ENCODE measurements at places on chromosomes 3 and 15.

GRCh38 chr3:187162265-187162953 lies 23.1 kb upstream of the RPL39L start:
- no peak for DNase-seq

GRCh38 chr3:168249550-168250414 lies 154.1 kb upstream of the GOLIM4 start:
- DNase-seq = no peak

GRCh38 chr3:60553144-60553543 lies 698.1 kb downstream of the FHIT start:
- DNase-seq = no peak

- no peak for DNase-seq
Measured at GRCh38 chr15:74885461-74885860, 4.4 kb upstream of the MPI start.

DNA sequence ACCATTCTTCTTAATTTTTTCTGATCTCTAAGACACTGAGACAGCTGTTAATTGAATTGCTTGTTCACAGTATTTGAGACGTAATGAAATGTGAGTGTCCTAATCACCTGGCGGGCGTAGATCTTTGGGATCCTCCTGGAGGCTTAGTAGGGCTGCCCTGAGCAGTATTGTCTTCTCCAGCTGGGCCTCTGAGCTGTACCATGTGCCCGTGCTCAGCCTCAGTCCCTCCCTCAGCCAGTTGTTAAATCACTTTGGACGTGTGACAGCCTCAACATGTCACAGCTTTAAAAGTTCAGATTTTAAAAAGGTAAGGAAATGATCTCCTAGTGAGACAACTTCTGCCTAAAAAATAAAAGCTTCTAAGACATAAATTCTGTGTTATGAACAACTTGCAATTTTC lies 35.5 kb downstream of the IGF1R start:
- DNase-seq = no peak

- no peak for DNase-seq
Measured at GRCh38 chr3:61560517-61561373, 626 bp upstream of the PTPRG start.

DNA sequence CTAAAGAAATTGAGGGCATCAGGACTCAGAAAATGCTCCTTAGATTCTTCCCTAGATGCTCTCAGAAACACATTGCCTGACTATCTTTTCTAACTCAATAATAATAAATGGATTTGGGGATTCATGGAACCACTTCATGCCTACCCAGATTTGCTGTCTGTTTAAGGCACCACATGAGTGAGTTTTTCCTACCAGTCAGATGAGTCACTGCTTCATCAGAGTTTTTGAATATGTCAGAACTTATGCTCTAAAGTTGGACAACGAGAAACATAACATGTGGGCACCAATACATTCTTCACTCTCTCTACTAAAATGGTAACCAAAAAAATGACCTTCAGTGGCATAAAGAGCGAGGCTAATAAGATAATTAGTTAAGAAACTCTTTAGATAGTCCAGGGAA lies 1135.1 kb downstream of the TUSC7 start:
- no peak for DNase-seq

DNA sequence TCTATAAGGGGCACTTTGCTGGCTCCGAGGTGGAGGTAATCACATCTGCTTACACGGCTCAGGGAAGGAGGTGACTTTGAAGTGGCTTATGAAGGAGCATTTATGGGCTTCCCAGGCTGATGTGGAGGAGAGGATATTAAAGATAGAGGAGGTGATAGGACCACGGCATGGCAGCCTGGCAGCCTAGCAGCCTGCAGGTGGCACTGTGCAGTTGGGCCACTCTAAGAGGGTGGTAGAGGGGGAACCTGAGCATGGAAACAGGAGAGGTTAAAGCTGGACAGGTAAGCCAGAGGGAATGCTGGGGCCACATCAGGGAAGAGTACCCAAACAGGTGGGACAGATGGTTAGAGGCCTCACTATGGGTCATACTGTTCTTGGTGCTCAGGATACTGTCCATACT lies 375.0 kb downstream of the WDR72 start:
- no peak for DNase-seq

DNA sequence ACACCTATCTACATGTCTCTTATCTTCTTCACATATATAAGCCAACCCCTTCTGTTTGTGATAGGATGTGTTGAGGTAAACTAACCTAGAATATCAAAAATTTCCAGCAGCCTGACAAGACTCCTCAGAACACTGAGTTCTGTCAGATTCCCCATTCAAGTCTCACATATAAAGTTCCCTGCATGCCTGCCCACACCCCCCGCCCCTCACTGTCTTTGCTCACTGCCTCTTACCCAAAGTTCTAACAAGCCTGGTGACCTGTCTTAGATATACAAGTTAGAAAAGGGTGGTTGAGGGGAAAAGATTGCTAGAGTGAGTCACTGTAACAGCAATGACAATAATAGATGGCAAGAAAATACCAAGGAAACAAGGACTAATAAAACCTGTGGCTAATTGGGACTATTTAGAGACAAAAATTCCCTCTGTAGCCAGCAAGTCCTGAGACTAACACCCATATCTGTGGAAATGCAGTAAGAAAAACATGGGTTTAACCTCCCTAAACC lies 40.1 kb downstream of the FBXO22 start:
- no peak for DNase-seq

- DNase-seq = no peak
Measured at GRCh38 chr3:195886181-195887141, 21.9 kb downstream of the TNK2 start.

DNA sequence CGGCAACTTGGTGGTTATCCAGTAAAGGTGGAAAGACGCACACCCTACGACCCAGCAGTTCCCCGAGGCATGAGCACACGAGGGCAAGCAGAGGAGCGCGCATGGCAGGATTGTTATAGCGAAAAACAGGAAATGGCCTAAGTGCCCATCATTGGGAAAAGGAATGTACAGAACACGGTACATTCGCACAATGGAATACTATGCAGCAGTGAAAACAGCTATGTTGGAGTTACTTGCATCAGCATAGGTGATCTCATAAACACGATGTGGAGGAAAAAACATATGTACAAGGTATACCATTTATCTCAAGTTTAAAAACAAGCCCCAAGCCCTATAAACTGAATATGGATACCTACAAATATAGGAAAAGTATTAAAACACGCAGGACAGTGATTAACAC lies 6.7 kb upstream of the LINGO1 start:
- DNase-seq = no peak

DNA sequence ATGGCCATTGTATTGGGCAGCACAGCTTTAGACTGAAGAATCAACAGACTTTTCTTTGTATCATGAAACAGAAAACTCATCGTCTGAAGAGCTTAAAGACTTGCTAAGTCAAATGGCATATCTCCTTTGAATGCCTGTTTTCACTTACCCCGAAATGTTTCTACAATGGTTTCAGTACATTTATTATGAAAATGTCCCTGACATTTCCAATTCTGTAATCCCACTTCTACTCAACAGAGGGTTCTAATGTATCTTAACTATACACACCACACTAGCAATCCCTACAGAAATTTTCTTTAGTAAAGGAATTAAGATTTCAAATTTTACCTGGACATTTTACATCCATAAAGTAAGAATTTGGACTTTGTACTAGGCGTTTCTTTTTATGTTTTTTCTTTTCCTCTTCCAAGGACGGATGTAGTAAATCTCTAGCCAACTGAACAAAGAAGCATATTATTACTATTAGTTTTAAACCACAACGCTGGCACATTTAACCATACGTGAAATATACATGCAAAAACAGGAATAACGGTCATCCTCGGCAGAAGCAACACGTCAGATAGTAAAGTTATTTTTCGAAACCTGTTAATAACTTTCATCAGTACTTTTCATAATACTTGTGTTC lies 1.1 kb downstream of the RPS27L start:
- no peak for DNase-seq

- no peak for DNase-seq
Measured at GRCh38 chr3:151768393-151768930, 34.7 kb downstream of the AADACL2 start.

- no peak for DNase-seq
Measured at GRCh38 chr15:97745481-97746071, 214.9 kb upstream of the ARRDC4 start.

DNA sequence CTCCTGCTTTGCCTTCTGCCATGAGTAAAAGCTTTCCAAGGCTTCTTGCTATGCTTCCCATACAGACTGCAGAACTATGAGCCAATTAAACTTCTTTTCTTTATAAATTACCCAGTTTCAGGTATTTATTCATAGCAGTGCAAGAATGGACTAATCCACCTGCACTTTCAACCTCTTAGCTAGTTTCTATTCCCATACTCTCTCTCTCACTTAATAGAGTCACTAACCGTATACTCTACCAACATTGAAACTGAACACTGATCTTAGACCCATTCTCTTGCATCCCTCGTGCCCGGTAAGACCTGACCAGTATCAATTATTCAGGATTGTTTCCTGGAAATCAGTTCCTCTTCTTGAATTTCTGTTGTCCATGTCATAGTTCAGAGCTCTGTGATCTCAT lies 92.7 kb upstream of the TMC3 start:
- DNase-seq = no peak

DNA sequence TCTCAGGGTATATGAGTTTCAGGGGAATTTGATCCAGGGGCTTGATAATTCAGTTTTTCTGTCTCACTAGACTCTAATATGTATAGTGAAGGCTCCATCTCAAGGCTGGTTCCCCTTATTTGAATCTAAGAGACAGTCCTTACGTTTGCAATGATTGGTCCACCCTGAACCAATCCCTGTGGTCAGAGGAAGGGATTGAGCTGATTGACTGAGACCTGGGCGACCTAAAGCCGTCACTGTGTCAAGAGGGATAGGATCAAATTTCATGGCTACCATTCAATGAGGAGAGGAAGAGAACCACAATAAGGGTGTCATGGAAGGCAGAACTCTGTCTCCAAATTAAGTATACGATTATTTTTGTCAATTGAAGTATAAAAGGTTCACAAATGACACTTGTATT lies 16.3 kb downstream of the NUDT16 start:
- no peak for DNase-seq

DNA sequence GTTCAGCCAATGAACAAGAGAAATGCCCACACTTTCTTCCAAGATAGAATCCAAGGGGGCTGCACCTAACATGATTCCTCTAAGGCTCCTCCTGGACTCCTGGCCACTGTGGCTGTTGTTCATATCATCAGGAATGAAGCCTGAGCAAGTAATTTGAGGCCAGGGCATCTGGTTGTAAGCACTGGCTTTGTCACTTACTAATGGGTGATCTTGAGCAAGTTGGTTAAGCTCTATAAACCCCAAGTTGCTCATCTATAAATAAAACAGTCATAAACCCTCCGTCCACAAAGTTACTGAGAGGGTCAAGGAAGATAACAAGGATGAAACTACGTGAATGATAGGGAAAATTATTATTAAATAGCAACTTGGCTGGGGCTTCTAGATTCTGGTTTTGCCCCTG lies 58.3 kb downstream of the CDC25A start:
- no peak for DNase-seq

DNA sequence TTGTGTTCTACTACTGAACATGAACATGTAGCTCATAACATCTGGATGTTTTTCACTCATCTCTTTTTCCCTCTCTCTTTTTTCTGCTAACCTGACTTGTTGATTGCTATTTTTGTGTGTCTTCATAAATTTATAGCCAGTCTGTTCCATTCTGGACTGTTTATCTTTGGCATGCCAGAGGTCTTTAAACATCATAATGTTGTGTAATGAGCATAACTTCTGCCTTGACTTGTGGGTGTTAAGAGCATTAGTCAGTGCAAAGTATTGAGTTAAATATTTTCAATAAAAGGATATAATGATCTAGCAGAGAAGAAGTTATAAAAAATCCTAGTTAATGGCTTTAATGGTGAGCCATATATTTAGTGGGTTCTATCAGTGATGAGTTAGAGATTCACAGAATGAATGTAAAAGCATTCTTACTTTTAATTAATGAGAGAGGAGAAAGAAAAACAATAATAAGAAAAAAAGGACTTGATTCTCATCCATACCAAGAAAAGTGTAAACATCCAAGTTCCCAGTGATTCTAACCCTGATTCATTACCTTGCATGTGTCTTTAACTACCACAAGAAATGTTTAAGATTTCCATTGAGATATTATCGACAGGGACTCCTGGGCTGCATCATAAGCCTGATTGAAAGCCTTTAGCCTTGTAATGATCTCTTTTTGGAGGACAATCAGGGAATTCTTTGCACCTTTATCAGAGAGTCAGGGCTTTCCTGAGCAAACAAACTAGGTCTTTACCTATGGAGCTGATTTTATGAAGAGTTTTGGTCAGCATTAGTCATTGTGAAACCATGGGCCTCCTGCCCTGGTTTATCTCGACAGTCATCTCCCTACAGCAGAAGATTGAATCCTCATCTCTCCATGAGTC lies 22.9 kb downstream of the MITF start:
- DNase-seq = no peak

- no peak for DNase-seq
Measured at GRCh38 chr15:52180196-52180835, 10.9 kb downstream of the GNB5 start.

DNA sequence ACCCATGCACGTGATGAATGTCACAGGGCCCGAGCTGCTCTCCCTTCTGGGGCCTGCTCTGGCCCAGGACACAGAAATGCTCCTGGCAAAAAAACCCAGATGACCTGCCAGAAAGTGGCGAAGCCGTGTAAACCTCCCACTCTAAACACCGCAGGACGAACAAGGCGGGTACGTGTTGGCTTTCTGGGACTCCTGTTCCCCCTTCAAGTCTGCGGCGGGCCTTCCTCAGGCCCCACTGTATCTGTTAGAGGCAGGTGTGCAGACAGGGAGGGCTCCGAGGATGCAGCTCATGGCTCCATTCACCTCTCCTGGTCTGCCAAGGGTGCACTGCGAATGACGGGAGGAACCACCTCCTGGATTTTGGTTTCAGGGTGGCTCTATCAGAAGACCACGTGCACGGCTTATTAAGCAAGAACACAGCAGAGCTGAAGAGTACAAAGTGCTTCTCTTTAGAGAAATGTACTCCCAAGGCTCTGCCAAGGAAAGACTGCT lies 173.8 kb downstream of the ADAMTS17 start:
- DNase-seq = no peak

DNA sequence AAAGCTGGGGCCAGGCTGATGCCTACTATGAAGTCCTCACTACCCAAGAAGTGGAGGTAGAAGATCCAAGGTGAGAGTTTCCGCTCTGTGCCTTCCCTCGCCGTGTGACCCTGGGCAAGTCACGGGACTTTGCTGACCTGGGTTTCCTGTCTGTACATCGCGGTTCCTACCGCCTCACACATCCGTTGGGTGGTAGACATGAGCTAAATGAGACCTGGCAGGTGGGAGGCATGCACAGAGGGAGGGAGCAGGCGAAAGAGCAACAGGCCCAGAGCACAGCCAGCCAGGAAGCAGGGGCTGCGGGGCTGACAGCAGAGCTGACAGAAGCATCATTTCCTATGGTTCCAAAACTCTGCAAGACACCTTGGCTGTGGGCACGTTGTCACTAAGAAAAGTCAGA lies 157.3 kb upstream of the BHLHE40 start:
- DNase-seq = no peak

DNA sequence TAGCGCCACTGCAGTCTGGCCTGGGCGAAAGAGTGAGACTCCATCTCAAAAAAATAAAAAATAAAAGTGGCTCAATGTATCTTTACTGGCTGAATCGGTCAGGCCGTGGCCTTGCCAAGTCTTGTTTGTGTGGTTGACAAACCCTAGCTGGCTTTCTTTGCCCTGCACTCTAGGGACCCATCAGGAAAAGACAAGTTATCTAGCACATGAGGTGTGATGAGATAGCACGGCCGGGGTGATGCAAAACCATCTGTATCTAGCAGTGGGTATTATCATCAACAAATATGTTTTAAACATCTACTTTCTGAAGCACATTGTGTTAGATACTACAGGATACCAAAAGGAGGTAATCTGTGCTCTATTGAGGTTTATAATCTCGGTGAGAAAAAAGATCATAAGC lies 3.9 kb upstream of the DPP8 start:
- no peak for DNase-seq

GRCh38 chr15:73078722-73079121 lies 26.5 kb downstream of the NEO1 start:
- no peak for DNase-seq

Measured in SIG-M5 (cell line).